NCI-H2081 treated with DMSO at 0.1 percent for 48 hours (cell line): ENCODE measurements at places on chromosomes 2 and 18.

DNA sequence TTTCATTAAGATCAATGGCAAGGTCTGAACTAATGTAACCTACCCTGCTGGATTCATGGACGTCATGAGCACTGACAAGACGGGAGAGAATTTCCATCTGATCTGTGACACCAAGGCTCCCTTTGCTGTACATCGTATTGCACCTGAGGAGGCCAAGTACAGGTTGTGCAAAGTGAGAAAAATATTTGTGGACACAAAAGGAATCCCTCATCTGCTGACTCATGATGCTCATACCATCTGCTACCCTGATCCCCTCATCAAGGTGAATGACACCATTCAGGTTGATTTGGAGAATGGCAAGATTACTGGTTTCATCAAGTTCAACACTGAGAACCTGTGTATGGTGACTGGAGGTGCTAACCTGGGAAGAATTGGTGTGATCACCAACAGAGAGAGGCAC, 82.3 kb upstream of the NDUFV2 start:
- DNase-seq = no peak

GRCh38 chr2:229738024-229738625, 23.8 kb upstream of the DNER start:
- DNase-seq = no peak

DNA sequence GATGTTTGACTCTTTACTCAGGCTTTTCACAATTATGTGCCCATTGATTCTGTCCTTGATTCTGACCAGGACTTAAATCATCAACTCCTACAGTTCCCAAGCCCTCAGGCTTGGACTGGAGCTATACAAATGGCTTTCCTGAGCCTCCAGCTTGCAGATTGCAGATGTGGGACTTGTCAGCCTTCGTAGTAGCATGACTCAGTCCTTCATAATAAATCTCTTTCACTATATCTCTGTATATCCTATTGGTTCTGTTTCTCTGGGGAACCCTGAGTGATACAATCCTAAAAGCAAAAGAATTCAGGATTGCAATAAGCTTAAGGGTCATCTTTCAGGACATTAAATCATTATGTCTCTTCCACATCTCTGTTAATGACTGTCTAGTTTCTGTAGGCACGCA, 356.6 kb downstream of the RIT2 start:
- no peak for DNase-seq

DNA sequence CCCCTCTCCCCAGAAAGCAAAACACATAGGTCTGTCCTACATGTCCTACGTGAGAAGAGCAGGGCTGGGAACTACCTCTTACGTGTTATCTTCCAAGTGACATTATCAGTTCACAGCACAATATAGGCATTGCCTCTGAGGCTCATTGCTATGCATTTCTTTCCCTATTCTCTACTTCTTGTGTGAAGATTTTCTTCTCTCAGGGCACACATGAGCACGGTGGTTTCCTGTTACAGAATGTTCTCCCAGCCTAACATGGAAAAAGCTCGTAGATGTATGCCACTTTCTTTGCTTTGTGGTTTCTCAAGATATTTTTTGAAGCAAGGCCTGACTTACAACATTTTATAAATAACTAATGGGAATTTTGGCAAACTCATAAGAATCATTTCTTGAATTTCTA, 19.4 kb upstream of the DSC3 start:
- no peak for DNase-seq

DNA sequence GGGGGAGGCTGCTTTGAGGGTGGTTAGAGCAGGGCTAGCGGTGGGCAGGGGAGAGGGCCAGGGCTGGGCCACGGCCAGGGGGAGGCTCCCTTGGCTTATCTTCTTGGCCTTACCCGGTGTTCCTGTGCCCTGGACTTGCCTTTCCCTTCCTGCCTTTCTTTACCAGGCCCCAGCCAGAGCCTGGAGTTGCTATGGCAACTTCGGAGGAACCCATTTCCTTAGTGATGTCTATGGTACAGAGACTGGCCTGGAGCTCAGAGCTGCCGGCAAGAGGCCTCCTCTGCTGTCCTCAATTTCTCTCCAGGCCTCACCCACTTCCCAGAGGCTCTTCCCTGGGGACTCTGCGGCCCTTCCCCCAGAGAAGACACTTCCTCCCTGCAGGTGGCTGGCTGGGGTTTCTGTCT, 11.5 kb downstream of the SPEG start:
- DNase-seq = no peak

DNA sequence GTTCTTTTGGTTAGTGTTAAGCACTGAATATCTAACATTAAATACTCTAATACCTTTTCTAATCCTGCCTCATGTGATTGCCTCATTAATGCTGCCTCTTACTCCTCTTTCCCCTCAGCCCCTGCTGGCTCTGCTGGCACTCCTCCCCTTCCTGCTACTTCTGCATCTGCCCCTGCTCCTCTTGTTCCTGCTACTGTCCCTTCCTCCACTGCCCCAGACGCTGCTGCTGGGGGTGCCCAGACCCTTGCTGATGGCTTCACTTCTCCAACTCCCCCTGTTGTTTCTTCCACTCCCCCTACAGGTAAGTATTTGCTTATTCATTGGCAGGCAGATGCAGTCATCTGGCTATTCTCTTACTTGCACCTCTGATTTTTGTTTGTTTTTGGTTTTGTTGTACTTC, 68.5 kb downstream of the ABI2 start:
- DNase-seq = no peak
